ENCODE measurements at places on chromosomes 6 and 20.

DNA sequence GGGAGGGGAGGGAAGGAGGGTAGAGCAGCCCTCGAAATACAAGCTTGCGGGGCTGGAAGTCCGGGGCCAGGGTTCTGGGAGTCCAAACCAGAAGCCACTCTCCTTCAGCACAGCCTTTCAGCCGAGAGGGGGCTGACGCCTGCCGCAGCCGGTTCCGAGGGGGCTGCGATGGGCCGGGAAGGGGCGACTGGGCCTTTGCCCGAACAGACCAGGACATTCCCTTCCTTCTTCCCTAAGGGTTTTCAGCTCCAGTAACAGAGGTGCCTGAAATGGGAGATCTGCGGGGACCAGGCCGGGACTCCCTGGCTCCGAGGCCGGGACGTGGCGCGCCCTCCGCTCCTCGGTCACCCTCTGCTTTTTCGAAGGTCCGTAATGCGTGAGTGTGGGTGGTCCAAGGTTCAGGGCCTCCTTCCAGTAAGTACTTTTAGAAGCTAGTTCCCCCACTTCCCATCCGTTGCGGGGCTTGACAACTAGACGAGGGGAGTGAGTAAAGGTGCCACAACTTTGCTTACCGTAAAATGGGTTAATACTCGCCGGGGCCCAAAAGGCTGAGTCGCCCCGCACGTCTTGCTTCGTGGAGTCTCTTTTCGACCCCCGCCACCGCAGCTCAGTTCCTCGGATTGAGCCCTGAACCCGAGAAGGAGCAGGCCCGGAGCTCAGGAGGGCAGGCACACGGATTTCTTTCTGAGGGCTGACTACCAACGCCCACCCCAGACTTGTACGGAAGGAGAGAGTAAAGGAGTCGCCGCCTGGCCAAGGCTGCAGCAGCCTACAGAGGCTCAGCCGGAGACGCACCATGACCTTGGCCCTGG lies 2.9 kb upstream of the OLIG3 start:
- no peak for DNase-seq

DNA sequence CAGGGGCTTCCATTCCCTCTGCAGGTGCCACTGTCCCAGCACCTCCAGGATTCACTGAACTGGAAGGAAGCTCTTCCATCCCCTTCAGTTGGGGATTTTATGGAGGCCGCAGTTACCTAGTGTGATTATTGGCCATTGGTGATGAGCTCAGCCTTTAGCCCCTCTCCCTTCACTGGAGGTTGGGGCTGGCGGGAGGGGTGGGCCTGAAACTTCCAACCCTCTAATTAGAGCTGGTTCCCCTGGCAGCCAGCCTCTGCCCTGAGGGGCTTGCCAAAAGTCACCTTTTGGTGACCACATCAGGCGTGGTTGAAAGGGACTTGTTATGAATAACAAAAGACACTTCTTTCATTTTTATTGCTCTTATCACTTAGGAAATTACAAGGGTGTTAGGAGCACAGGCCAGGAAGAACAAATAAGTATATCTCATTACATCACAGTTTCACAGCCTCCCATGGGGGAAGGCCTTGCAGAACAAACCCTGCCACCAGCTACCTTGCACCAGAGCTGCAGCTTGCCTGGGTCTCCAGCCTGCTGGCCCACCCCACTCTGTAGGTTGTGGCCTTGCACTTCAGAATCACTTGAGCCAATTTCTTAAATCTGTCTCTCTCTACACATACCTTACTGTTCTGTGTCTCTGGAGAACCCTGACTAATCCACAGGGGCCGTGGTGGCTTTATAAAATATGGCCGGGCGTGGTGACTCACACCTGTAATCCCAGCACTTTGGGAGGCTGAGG lies 5.0 kb downstream of the PYGB start:
- no peak for DNase-seq

DNA sequence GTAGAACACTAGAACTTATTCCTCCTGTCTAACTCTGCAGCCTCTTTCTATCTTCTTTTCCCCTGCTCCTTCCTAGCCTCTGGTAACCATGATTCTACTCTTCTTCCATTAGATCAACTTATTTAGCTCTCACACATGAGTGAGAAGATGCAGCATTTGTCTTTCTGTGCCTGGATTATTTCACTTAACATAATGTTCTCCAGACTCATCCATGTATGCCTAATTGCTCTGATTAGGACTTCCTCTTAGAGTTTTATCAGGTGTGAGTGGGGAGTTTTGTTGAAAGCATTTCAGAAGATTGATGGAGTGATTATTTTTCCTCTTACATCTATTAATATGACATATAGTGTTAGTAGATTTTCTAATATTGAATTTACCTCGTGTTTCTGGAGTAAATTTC lies 140.4 kb downstream of the CDKAL1 start:
- no peak for DNase-seq

- no peak for DNase-seq
These were observed 40.9 kb downstream of the GHRH start for GRCh38 chr20:37220731-37221130.

DNA sequence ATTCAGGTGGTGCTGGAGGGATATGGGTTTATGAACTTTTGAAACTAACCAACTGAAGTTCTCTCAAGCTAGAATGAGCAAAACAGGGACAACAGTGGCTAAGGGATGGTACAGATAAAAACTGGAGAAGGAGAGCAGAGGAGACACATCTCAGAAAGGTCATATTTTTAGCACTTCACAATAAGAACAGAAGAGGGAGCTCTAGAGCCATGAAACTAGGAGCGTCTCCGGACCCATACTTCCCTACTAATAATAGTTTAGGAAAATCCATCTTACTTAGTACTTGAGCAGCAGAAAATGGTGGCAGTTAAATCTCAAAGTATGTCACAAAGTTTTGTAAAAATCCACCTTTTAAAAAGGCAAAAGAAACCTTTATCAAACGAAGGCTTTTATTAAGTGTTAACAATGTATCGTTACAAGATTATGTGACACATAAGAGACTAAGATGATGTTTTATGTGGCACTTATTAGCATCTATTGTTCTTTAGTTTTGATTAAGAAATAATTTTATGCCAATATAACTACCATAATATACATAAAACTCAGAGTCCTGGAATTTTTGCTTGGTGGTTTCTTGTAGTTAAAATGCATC lies 278.6 kb downstream of the TBC1D32 start:
- no peak for DNase-seq

GRCh38 chr6:26249707-26249956 lies 115.4 kb upstream of the BTN3A2 start:
- no peak for DNase-seq

DNA sequence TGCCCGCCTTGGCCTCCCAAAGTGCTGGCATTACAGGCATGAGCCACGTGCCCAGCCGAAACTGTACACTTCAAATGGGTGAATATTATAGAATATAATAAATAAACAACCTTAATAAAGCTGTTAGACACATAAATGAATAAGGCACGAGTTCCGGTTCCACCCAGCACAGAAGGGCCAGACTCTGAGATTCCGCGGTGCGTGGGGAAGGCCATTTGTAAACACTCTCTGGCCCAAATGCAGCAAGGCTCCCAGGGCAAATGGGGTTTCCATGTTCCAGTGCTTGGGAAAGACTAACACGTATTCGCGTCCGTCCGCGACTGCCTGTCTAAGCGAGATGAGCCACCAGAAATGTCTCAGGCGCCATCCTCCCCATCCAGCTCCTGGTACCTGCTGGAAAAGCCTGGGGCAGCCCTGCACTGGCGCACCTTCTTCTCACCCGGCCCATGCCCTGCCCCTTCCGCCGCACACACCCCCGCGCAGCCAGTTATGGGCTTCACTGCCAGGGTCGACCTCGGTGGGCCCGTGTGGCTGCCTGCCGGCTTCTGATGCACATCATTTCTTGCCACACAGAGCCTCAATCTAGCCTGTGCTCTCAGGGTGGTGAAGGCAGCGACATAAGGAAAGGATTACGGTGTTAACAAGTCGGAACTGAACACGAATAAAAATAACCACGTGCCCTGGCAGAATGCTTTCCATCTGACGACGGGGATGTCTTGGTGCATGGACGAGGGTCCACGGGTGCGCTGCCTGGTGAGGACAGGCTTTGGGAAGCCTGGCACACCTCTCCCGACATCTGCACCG lies 5.5 kb upstream of the LSM14B start:
- DNase-seq = no peak

- peak; percentile 27 for DNase-seq
These were observed 573 bp downstream of the SNX3 start for GRCh38 chr6:108260126-108260808.

- no peak for DNase-seq
These were observed 45.7 kb downstream of the TSPYL4 start for GRCh38 chr6:116208056-116208785.

DNA sequence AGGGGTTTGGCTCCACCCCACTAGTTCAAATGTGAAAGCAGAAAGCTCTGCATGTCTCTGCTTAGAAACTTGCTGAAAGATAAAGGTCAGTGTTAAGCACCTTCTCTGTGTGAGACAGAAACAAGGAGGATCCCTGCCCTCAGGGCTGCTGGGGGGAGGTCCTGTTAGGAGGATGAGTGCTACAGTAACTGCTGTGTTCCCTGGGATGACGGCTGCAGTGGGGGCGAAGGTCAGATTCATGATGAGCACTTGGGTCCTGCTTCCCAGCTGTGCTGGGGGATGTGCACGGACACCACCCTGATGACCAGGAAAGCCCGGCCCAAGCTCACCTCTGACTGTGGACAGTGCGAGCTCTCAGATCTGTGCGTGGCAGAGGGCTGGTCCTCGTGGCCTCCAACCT lies 252.6 kb downstream of the DLL1 start:
- no peak for DNase-seq

- DNase-seq = no peak
These were observed 22.1 kb downstream of the REPS1 start for GRCh38 chr6:138965971-138966370.

DNA sequence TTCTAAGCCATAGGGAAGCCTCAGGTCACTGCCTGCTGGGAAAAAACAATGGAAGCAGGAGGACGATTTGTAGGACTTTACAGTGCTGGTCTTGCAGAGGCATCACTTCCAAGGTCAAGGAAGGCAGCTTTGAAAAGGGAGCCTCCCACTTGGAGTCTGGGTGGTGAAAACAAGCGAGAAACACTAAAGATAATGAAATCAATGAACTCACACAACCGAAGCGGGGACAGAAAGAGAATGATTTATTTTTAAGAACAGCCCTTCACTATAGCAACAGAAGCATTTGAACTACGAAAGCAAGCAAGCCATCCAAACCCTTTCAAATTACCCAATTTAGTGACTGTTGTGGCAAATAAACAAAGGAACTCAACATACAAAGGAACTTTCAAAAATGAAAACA lies 227.5 kb downstream of the THBS2 start:
- no peak for DNase-seq

- DNase-seq = no peak
These were observed 43.3 kb upstream of the CTAGE9 start for GRCh38 chr6:131754088-131754487.

DNA sequence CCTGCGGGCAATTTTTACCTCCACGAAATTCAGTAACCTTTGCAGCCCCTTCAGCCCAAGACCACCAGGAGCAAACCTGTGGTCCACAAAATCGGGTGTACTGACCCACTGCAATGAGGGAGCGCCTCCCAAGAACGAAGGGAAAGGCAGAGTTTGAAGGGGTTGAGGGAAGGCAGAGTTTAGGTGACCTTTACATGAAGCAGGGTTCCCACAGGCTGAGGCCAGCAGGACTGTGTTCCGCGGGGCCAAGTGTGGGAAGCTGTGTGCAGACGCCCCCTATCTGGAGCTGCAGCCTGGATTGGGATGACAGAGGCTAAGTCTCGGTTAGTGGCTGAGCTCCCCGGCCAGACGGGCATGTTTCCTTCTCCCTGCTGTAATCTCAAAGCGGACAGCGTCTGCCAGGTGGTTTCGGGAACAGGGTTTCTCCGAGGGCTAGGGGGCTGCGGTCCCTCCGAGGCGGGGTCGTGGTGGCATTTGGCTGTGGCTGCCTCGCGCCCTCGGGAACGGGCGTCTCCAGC lies 826 bp upstream of the PYGB start:
- peak; percentile 36 for DNase-seq

GRCh38 chr6:85354761-85355618 lies 94.9 kb upstream of the NT5E start:
- DNase-seq = peak; percentile 58

- no peak for DNase-seq
These were observed 32.6 kb downstream of the TFAP2A start for GRCh38 chr6:10382322-10382721.

- no peak for DNase-seq
These were observed 47.5 kb upstream of the KCNK16 start for GRCh38 chr6:39369987-39370386.

DNA sequence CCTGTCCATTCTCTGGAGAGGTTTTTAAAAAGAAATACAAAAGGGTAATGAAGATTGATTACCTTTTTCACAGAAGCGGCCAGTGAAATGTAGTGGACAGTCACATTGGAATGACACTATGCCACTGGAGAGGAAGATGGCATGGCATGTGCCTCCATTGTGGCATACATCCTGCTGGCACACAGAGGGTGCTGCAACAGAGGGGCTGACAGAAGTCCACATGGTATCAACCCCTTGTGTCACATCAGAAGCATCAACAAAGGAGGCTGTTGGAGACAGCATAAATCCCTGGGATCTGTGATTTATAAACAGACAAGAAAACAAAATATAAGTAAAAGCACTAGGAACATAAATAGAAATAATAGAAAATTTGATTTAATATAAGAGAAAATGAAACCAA lies 594.9 kb downstream of the PHF3 start:
- DNase-seq = no peak

- DNase-seq = no peak
These were observed 817.5 kb upstream of the SLC35B3 start for GRCh38 chr6:9252799-9253198.

DNA sequence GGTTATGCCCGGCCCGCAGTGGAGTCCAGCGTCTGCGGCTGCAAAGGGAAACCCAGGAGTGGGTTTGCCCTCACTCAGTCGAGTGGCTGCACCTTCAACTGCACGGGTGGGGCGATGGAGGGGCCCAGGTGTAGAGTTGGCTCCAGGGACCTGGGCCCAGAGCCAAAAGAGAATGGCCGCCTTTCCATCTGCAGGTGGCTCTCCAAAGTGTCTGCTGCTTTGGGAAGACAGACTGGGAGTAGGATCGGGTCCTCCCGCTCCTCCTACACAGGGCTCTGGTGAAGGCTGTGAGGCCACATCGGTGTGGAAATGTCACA lies 80.1 kb downstream of the PTPN1 start:
- DNase-seq = no peak

- no peak for DNase-seq
These were observed 24.0 kb upstream of the MYT1 start for GRCh38 chr20:64140061-64140931.

GRCh38 chr20:37314617-37315016 lies 25.2 kb downstream of the MANBAL start:
- DNase-seq = no peak

DNA sequence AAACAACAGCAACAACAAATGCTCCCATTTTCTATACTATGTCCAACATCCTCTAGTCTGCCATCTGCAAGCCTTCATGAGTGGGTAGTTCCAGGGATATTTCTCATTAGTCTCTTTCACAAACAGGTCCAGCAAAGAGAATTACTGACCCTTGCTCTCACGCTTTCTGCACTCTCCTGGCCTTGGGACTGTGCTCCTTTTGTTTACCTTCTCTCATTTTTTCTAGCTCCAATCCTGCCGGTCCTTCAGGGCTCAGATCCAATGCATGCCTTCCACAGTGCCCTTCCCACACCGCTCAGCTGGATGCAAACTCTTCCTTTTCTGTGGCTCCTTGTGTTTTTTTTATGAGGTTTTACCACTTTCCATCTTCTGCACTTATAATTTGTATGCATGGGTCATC lies 47.2 kb downstream of the ADTRP start:
- no peak for DNase-seq

GRCh38 chr6:80537118-80537972 lies 430.9 kb downstream of the BCKDHB start:
- no peak for DNase-seq
